ENCODE measurements at places on chromosomes 11 and 22.

- DNase-seq: no peak
These were observed 34.8 kb downstream of the IRAG1 start for GRCh38 chr11:10658621-10659338.

DNA sequence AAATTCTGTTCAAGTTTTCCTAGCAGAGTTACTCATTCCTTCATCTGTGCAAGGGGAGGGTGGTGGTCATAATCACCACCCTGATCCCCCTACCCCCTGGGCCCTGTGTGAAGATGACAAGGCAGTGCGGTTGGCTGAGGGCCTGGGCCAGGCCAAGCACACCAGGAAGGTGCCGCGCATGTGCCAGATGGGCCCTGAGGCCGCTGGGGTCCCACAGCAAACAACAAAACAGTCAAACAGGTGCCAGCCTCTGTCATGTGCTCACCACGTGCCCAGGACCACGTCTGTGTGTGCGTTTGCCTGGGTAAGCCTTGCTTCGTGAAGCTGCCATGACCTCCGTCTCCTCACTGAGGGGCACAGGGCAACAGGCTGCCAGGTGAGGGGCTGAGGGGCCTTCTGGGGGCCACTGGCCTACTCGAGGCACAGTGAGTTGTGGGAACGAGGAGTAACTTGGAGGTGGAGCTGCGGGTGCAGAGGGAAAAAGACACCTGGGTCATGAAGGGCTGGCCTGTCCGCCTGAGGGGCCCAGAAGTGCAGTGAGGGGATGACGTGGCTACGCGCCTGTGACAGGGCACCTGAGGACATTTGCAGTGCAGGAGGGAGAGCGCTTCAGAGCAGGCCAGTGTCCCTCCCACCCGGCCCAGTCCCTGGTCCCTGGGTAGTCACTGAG is 25.8 kb downstream of the RSPH14 start:
- DNase-seq: no peak

GRCh38 chr22:27097933-27098332 is 440.5 kb downstream of the MIAT start:
- DNase-seq: no peak

- no peak for DNase-seq
These were observed 52.4 kb upstream of the IGLL5 start for GRCh38 chr22:22835242-22835641.

GRCh38 chr22:39746600-39747262 is 146.8 kb downstream of the ENTHD1 start:
- DNase-seq: no peak

DNA sequence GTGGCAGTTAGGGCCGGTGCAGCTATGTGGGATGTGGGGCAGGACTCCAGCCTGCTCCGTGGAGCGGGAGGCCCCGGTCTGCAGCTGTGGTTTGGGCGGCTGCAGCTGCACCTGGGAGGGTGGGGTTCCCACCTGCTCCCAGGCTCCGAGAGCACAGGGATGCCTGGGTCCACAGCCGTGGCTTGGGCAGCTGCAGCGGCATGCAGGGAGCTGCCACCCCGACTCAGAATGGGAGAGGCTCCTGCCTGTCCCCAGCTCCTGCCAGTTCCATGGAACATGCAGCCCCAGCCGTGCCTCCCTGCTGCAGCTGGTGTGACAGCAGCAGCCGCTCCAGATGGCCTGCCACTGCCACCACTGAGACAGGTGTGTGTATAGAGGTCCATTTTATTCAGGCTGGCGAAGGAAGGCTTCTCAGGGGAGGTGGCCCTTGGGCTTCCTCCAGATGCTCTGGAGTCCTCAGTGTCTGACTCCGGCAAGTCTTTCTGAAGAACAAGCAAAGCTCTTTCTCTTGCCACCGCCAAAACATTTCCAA is 21.8 kb upstream of the UPK3A start:
- DNase-seq: no peak

GRCh38 chr22:49212466-49212865 is 615.2 kb downstream of the BRD1 start:
- DNase-seq: no peak

DNA sequence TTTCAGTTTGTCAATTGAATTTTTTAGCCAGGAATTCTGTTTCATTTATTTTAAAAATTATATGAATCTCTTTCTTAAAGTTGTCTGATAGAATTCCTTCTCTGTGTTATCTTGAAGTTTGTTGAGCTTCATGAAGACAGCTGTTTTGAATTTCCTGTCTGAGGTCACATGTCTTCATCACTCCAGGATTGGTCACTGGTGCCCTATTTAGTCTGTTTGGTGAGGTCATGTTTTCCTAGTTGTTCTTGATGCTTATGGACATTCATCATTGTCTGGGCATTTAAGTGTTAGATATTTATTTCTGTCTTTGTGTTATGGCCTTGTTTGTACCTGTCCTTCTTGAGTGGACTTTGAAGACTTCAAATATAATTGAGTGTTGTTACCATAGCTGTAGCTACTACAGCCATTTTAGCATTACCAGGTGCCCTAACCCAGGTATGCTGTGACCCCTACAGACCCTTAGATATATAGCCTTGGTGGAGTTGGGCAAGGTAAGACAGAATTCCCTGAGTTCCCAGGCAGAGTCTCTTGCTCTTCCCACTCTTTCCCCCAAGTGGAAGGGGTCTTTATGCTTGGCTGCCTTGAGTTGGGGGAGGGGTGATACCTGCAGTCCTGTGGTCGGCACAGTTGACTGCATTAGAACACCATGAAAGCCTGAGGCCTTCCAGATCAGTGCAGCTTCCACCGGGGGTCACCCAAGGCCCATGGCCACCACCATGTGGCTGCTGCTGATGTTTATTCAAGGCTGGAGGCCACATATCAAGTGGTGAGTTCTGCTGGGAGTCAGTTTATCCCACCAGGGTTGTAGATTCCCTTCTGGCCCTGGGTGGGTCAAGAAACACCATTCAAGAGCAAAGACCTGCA is 229.6 kb downstream of the DYNC2H1 start:
- no peak for DNase-seq

GRCh38 chr22:42282943-42283277 is 12.5 kb upstream of the TCF20 start:
- no peak for DNase-seq

GRCh38 chr22:27541836-27542235 is 259.7 kb downstream of the MN1 start:
- DNase-seq: no peak

GRCh38 chr11:64263021-64263946 is 12.0 kb downstream of the PLCB3 start:
- DNase-seq: no peak

DNA sequence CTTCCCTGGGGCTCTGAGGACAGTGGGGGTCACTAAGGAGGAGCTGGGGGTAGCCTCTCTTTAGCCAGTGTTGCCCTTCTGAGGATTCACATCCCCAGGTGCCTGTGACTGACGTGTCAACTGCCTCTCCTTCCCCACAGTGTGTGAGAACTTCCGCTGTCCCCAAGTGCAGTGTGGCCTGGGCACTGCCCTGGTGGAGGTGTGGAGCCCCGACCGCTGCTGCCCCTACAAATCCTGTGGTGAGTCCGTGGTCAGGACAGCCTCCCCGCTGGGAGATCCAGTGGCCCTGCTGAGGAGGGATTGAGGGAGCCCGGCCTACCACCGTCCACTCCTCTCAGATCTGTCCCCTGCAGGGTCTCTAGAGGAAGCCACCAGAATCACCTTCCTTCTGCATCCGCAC is 81.1 kb upstream of the MYOD1 start:
- no peak for DNase-seq

- no peak for DNase-seq
These were observed 1.2 kb downstream of the TUBA8 start for GRCh38 chr22:18111759-18112330.

- no peak for DNase-seq
These were observed 64.4 kb downstream of the SPON1 start for GRCh38 chr11:14026961-14027360.

DNA sequence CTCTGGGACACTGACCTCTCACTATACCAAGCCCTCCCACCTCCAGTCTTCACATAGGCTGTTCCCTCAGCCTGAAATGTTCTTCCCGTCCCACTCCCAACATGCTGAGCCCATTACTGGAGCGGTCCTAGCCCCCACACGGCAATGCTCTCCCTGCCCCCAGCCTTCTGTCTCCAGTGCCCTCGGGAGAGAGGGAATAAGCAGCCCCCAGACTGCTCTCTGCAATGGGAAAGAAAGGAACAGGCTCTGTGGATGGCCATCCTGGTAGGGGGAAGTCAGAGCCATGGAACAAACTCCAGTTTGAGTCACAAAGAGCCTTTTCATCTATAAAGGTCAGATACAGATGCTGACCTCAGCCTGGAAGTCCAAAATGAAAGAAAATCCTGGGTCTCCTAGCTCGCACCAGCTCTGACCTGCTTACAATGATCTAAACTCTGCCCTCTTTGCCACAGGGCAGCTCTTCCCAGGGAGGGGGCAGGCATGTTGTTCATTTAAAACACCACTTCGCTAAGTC is 62.6 kb downstream of the FLRT1 start:
- DNase-seq: no peak

DNA sequence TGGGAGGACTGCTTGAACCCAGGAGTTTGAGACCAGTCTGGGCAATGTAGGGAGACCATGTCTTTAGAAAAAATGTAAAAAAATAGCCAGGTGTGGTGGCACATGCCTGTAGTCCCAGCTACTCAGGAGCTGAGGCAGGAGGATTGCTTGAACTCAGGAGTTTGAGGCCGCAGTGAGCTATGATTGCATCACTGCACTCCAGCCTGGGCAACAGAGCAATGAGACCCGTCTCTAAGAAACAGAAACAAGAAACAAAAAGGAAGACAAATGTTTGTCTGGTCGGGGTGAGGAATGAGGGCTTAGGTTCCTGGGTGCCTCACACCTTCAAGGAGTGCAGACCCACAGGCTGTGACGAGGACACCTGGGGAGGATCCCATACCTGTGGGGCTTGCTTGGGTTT is 191.9 kb downstream of the CEP164 start:
- no peak for DNase-seq

GRCh38 chr11:95595973-95596489 is 193.6 kb downstream of the FAM76B start:
- DNase-seq: no peak

DNA sequence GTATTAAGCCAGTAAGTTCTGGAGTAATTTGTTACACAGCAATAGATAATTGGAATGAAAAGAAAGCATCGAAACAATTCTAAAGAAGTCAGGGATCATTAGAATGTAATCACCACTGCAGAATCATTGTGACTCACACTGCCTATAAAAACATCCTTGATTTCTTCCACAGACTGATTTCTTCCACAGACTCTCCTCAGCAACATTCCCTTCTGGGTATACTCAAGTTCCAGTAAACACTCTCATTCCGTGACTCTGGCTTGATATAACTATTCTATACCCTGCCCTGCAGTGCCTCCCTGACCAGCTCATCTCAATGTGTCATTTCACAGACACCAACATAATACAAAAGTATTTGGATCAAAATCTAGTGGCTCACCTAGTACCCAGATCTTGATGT is 120.5 kb downstream of the BBOX1 start:
- DNase-seq: no peak

DNA sequence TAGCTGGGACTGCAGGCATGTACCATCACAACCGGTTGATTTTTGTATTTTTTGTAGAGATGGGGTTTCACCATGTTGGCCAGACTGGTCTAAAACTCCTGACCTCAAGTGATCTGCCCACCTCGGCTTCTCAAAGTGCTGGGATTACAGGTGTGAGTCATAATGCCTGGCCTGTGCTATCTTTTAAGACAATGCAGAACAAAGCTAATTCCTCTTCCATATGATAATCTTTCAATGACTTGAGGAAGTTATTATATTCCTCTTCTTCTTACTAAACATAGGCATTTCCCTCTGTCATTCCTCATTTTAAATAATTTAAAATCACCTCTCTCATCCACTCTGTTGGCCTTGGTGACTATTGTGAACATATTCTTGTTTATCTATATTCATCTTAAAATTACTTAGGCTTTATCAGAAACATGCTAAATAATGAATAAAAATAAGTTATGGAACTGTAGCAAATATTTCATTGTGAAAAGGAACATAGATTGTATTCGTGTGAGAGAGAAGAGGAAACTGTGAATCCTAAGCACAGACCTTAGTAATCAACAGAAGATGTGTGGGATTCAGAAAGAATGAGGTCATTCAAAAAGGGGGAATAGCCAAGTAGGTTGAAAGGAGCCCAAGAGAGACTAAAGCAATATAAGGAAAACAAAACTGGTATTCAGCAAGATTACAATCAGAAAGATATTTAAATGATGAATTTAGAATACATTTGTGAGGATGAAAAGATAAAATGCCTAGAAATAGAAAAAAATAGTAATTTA is 269.4 kb downstream of the TTC28 start:
- DNase-seq: no peak

DNA sequence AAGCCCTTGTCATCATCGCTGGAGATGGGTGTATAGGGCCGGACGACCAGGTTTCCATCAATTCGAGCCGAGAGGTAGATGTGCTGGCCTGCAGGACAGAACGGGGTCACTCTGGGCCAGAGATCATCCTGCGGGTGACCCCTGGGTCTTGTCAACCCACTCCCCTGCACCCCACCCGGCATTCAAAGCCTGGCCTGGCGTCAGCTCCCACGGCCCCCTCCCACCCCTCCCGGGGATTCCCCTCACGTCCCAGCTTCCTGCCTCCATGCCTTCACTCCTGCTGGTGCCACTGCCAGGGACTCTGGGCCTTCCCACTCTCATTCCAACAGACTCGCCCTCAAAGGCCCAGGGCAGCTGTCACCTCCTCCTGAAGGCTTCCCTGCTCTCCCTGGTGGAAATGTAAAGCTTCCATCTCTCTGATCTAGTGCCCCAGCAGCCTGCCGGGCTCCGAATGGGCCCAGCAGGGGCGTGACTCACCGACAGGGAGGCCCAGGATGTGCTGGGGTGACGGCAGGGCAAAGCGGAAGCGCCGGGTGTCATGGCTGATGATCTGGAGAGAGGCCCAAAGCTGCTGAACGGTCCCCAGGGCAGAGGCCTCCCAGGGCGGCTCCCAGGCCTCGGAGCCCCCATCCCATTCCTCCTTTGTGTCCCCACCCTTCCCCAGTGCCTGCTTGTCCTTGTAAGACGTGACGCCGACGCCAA is 9.3 kb downstream of the ATP5MGL start:
- DNase-seq: no peak

DNA sequence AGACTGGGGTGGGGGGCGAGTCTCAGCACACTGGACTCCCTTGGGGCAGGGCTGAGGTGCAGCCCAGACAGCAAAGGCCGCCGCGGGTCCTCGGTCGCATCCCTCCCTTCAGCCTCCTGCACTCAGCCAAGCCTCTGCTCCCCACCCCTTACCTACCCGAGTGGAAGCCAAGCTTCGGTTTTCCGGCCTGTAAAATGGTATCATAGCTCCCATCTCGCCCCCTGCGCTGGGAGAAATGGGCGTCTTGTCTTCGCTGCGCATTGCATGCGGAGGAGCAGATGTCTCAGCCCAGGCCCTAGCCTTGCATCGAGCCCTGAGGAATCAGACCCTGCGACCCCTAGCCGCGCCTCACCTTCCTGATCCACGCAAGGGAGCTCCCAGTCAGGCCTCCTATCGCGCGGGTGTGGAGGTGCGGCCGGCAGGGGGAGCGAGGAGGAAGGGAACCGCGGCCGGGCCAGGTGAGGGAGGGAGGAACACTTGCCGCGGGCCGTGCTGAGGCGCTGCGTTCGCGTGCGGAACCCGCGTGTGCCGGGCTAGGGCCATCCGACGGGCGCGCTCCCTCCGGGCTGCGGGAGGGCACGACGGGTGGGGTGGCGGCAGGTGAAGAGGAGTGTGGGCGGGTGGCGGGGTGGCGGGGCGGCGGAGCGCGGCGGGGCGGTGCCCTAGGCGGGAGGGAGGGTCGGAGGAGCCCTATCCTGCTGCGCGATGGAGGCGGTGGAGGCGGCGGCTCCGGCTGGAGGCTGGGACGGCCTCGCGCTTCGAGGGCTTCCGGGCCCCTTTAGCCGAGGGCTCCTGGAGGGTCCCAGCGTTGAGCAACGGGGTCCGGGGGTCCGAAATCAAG is 4.1 kb upstream of the TBX1 start:
- no peak for DNase-seq
